GM13977 (cell line): ENCODE measurements at places on chromosomes 3 and 15.

GRCh38 chr3:170651260-170651845, 65.5 kb upstream of the SLC7A14 start:
- no peak for DNase-seq

DNA sequence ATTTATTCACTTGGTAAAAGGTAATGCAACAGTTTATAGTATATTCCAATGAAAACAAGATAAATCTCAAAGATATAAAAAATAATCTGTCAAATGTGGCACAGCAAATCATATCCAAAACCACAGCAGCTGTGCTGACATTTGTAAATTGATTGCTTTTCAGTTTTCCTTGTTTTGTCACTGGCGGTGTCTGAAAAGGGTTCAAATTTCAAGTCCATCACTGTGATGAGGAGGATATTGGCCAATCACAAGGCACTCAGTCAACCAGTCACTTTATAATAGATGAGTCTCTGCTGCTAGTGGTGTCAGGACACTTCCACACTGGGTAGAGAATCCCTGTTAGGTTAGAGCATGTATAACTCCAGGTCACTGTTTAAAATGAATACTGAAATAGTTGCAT, 154.8 kb downstream of the SLC9A9 start:
- no peak for DNase-seq

- DNase-seq: no peak
Measured at GRCh38 chr15:82871358-82871757, 61.9 kb downstream of the WHAMM start.

DNA sequence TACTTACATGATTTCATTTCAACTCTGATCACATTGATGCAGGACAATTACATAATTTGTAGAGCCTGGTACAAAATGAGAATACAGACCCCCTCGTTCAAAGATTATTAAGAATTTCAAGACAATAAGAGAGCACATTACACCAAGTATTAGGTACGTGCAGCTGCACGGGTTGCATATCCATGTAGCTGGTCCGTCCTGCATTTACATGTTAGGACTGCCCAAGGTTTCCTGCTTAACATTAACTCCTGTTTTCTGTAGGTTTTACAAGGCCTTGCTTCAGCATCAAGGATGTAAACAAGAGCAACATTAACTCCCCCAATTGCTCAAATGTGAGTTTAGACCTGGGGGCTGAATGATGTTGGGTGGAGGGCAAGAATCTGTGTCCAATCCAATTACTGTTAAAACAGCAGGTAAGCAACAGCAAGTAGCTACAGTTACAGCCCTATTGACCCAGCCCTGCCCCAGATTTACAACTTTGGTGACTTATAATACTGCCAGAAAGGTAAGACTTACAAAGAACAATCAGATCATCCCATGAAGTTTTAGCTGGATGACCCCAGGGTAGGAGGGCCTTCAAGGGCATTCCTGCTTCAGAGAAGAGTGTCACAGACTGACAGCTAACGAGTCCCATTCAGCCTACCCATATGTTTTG, 127.4 kb upstream of the PPP2R3A start:
- DNase-seq: no peak

GRCh38 chr15:92724144-92724543, 68.6 kb upstream of the FAM174B start:
- DNase-seq: no peak

DNA sequence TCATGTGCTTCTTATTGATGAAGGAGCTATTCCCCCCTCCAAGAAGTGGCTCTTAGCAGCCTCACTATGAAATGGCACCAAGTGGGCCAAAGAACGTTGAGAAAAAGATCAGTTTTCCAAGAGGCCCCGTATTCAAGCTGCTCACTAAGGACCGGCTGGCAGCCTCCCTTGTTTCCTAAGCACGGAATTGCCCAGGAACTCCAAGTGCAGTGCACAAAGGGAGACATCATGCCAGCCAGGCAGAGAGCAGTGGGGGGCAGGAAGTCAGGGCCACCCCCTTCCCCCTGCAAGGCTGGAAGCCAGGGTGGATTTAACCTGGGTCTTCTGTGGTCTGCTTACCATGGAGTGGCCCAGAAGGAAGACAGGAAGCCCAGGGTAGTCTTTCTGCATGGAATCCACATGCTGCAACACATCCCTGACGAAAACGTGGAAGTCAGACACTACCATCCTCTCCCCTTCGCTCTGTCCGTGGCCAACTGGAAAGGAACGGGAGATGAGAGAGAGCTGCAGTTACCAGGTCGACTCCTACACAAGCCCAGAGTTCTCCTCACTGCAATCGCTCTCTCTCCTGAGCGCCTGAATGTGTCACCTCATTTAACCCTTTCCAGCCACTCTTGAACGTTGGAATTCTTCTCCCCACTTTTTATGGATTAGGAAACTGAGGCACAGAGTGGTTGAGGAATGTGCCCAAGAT, 49.5 kb downstream of the ABTB1 start:
- DNase-seq: no peak

- DNase-seq: no peak
Measured at GRCh38 chr3:17672506-17672905, 69.9 kb downstream of the TBC1D5 start.

GRCh38 chr3:73784686-73785392, 160.1 kb upstream of the PDZRN3 start:
- DNase-seq: no peak

DNA sequence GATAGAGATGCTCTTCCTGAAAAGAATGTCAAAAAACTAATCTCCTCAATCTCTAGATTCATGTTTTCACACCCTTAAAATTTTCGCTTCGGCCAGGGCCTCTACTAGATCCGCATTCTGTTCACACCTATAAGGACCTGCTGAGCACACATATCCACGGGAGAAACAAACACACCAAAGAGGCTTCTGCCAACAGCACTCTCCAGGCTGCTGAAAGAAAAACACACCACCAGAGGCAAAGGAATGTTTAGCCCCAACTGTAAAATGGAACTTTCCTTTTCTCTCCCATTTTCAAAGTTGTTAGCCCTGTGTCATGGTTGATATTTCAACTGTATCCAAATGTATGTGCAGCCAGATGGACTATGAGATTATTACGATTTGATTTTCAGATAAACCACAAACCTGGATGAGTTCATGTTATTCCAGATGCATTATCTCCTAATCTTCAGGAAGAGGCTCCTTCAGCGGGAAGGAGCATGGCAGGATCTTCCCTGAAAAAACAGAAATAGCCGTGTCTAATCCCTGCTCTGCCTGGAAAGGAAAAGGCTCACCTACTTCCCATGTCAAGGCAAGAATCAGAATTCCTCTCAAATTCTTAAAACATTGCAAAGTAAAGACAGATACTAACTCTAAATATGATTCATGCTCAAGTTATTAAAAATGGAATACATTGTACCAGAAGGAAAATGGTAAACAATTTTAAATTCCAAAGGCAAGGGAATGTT, 442.7 kb upstream of the NR2F2 start:
- DNase-seq: no peak

DNA sequence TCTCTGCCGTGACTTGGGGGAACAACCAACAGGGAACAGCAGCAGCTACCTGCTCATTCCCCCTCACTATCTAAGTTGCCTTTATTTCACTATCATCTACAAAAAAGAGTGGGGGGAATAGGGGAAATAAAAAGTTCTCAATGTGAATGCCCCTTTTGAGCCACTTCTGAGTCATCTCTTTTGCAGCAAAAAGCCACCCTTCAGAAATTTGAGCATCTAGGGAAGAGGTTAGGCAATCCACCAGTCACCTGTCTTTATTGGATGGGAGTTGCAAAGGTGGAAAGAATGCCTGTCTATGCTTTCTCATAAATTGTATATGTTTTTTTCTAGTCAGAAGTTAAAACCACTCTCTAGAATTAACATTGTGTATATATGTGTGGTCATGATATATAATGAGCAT, 41.1 kb downstream of the GPD1L start:
- no peak for DNase-seq

- DNase-seq: peak; percentile 48
Measured at GRCh38 chr3:177419904-177420601, 222.8 kb upstream of the TBL1XR1 start.

GRCh38 chr3:52796411-52796810, 1.8 kb downstream of the ITIH3 start:
- no peak for DNase-seq

GRCh38 chr3:107198581-107199181, 178.6 kb upstream of the CCDC54 start:
- DNase-seq: no peak

DNA sequence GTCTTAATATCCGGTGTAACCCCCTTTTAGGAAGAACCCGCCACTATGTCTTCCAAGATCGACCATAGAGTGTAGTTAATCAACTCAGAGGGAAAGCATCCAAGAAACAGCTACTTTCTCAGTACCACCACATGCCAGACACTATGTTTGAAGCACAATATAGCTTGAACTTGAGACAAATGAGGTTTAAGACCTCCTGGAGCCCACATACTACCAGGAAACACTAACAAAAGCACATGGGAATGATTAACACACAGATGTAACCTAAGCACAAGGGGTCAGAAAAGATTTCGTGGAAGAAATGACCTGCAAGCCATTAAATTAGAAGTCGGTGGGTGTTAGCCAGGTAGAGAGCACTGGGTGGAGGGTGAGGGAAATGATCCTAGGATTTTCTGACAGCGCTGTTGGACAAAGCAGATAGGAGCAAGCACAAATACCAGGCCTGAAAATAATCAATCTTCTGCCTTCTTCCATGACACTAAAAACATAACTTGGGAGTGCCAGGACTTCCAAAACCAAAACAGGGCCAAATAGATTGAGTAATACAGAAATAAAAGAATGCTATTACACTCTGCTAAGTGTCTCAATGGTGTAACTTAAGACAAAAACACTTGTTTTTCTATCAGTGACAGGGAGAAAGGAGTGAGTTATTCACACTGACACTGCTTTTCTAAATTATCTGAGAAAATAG, 213.7 kb downstream of the FOXP1 start:
- DNase-seq: no peak

- DNase-seq: no peak
Measured at GRCh38 chr3:189353988-189354889, 182.5 kb downstream of the TPRG1 start.

GRCh38 chr3:172564499-172564898, 41.3 kb upstream of the TNFSF10 start:
- DNase-seq: no peak

- no peak for DNase-seq
Measured at GRCh38 chr3:132445817-132446216, 28.5 kb downstream of the DNAJC13 start.

- no peak for DNase-seq
Measured at GRCh38 chr3:122314228-122314876, 10.7 kb upstream of the CSTA start.

- no peak for DNase-seq
Measured at GRCh38 chr3:141278196-141279076, 46.8 kb downstream of the PXYLP1 start.

GRCh38 chr15:86691091-86691663, 611.5 kb downstream of the AGBL1 start:
- no peak for DNase-seq

- DNase-seq: no peak
Measured at GRCh38 chr3:158108445-158108985, 1.4 kb upstream of the RSRC1 start.
